Esophagus squamous epithelium (tissue), 5 donors: ENCODE measurements at places on chromosomes 16 and 17.

GRCh38 chr16:51163894-51164566, 13.0 kb upstream of the SALL1 start:
- DNase-seq, result no peak

DNA sequence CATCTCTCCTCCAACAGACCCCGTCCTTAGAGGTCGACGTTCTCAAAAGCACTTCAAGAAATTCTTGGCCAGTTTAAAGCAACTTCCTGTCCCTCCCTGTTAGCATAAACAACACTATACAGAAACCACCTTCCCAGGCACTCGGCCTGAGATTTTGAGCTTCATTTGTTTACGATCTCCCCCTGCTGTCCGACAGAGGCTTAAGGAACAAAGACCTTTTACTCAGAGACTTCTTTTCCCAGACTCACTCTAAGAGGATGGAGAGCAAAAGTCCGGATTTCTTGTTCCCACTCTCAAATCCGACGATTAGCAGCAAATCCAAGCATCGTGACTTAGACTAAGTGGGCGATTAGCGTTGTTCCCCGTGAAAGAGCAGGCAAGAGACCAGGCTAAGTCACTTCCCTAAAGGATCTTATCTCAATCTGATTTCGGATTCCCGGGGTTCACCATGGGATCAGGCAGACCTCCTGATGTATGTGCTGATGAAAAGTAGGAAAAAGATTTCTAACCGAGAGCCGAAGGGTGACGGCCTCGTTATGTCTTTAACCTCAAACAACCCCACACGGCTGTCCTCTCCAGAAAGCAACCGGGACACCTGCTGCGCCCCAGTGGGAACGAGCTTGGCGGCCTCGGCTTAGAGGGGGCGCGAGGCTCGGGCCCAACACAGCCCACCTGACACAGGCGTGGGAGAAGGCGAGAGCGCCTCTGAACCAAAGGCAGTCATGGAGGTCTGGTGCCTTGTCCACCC, 598 bp downstream of the INPP5K start:
- DNase-seq, result no peak

DNA sequence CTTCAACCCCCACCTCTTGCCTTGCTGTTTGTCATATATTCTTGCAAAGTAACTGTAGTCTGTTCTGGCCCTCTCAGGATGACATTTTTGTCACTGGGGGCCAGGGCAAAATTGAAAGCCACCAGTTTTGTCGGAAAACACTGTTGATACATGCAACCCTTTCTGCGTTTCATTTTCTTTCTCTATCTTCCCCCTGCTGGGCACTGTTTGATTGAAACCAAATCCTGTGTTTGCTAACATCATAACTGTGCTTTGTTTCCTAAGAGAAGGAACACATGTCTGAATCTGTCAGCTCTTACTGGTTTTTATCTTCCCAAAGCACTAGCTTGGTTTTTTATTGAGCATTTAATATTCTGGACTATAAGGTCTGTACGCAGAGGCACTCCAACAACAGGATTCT, 11.7 kb upstream of the CPPED1 start:
- DNase-seq, result no peak

GRCh38 chr16:12090151-12090530, 113.6 kb downstream of the SNX29 start:
- no peak for DNase-seq

GRCh38 chr17:64024781-64025731, 4.6 kb upstream of the ICAM2 start:
- DNase-seq, result no peak

DNA sequence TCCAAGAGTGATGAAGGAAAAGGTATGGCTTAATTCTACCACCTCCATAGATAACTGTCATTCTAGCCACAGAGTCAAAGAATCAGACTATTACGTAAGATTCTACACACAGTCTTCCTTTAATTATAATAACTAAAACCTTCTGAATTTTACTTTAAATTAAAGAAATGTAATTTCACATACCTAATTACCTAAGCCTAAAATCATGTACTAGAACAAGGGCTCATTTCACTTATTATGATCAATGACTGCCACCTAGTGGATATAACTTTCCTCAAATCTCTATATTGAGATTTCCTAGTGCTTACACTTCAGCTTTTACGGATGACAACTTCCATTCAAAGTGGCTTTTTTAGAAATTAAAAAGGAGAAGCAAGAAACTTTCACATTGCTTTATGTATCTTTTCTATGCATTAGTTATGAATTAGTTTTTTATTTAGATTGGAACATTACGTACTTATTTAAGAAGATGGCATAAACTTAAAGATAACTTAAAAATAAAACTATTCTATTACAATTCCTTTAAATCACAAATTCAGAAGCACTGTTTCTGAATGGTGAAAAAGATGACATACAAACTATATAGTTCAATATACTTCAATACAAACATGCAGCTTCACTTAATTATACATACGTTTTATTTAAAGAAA, 18.2 kb upstream of the ABCA10 start:
- DNase-seq, result no peak

- no peak for DNase-seq
Measured at GRCh38 chr17:4365628-4366326, 698 bp downstream of the UBE2G1 start.

- no peak for DNase-seq
Measured at GRCh38 chr16:72939247-72939646, 108.7 kb downstream of the ZFHX3 start.

- no peak for DNase-seq
Measured at GRCh38 chr17:82235056-82235774, 6.4 kb downstream of the SLC16A3 start.

DNA sequence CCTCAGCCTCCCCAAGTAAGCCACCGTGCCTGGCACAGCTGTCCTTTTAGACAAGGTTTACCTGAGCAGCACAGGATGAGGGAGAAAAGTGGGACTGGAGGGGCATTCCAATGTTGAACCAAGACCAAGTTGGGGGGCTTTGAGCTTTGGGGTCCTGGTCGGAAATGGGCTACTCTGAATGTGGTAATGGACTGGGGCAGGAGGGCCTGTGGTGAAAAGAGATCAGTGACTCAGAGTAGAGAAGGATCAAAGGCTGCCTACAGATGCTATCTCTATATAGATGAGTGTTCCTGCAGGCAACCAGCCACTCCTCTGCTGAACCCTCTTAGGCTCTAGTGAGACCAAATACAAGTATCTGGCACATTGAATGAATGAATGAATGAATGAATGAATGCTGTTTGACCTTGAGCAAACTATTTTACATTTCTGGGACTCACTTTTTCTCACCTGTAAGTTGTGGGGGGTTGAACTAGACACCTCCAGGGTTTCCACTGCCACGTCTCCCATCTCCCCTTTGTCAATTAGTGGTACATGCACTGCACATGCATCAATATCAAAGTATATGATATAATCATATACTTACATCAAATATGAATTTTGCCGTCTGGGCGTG, 26.3 kb upstream of the ETV4 start:
- DNase-seq, result no peak

GRCh38 chr16:57735755-57736418, at the start of gene KATNB1:
KATNB1 (plus strand) TSS chr16:57735770; CDS start chr16:57737244, 1,474 bp downstream.
- DNase-seq, result no peak

GRCh38 chr17:72264682-72265405, 144.0 kb downstream of the SOX9 start:
- no peak for DNase-seq

GRCh38 chr16:8642146-8642545, 20.6 kb downstream of the METTL22 start:
- DNase-seq, result no peak

DNA sequence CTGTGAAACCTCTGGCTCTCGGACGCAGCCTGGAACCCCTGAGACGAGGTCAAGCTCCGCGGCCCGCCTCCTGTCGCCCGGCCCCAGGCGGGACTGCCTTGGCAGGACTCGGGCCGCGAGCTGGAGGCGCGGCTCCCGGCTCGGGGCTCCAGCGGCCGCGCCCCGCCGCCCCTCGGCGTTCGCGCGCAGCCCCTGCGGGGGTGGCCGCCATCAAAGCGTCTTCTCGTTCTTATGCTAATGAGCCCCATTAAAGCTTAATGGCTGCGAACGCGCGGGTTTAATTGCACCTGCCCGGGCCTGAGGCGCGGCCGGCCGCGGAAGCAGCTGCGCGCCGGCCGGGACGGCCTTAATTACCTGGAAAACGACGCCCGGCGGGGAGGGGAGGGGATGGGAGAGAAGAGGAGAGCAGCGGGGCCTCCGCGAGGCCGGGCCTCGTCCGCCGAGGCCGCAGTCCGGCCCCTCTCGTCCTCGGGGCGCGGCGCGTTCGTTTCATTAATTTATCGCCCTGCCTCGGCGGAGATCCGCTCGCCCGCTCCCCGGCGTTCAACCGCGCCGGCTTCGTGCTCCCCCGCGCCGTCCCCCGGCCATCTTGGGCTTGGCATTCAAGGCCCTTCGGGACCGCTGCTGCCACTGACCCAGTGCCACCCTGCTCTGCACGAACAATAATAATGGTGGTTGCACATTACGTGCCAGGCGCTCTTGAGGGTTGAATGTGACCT, 19.2 kb downstream of the RAI1 start:
- DNase-seq, result no peak

GRCh38 chr17:66405836-66406677, 103.6 kb downstream of the PRKCA start:
- no peak for DNase-seq

GRCh38 chr16:81279392-81279791, 35.4 kb upstream of the GAN start:
- no peak for DNase-seq

GRCh38 chr16:21300309-21301167, 22.4 kb upstream of the CRYM start:
- DNase-seq, result peak; percentile 51

- DNase-seq, result no peak
Measured at GRCh38 chr16:70738083-70738977, 52.5 kb upstream of the MTSS2 start.
